ENCODE measurements at places on chromosomes 11 and 22. TPM values are rescaled to one million over a fixed set of nuclear protein-coding genes. Genes with fewer than 3 reads are reported as not detected.

- no peaks in the 10 kb centered on the region for H3K27me3 ChIP-seq
- no peak for DNase-seq
- no peaks in the 10 kb centered on the region for H3K36me3 ChIP-seq
- no peaks in the 10 kb centered on the region for H3K4me1 ChIP-seq
- no peak overlapping the region for H3K27ac ChIP-seq
- H3K4me3 ChIP-seq, result no peak overlapping the region
These were observed 1.5 kb downstream of the TMPRSS6 start for GRCh38 chr22:37107816-37108621.

The VPS37C gene
- total RNA-seq, result 35.8 TPM

GRCh38 chr11:126352163-126352562, 3.3 kb upstream of the ST3GAL4 start:
- H3K36me3 ChIP-seq, result no peaks in the 10 kb centered on the region
- no peak overlapping the region for H3K27ac ChIP-seq
- peaks cover 39% of the 10 kb centered on the region for H3K4me1 ChIP-seq
- no peaks in the 10 kb centered on the region for H3K27me3 ChIP-seq
- no peak for DNase-seq
- H3K4me3 ChIP-seq, result no peak overlapping the region

DNA sequence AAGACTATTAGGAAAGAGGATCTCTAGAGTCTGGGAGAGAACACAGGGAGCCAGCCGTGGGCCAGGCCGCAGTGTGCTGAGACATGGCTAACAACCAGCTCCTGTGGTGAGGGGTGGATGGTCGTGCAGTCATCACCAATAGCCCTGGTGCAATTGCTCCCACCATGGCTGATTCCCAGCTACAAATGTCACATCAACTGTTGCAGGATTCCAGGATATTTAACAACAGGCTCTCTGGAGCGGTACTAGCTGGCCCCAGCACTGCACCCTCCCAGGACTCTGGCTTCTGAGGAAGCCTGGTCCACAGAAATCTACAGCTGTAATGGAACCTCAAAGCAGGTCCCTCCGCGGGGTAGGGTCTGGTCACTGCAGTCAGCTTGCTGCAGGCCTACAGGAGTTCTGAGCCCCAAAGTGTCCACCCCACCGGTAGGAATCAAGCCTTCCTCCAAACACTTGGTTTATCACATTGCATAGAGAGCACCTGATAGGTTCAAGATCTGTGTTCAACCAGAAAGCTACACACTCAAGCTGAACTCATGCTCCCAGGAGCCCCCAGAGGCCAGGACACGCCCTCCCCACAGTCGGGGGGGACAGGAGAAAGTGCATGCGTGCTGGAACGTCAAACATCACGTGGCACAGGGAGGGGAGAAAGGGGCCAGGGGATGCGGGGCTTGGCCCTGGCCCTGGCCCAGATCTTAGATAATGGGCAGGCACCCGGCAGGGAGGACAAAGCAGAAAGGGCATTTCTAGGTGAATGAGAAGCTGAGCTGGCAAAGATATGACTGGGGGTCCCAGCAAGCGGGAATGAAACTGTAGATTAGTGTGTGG, 609.0 kb downstream of the TBC1D22A start:
- no peak overlapping the region for H3K4me3 ChIP-seq
- H3K27ac ChIP-seq, result no peak overlapping the region
- no peaks in the 10 kb centered on the region for H3K27me3 ChIP-seq
- no peaks in the 10 kb centered on the region for H3K36me3 ChIP-seq

GRCh38 chr11:134466156-134466555, 54.1 kb upstream of the B3GAT1 start:
- peaks cover 12% of the 10 kb centered on the region for H3K27me3 ChIP-seq
- peak; percentile 17 for DNase-seq
- no peak overlapping the region for H3K4me3 ChIP-seq
- H3K4me1 ChIP-seq, result no peaks in the 10 kb centered on the region

The OR5A1 gene
- total RNA-seq, result not detected

DNA sequence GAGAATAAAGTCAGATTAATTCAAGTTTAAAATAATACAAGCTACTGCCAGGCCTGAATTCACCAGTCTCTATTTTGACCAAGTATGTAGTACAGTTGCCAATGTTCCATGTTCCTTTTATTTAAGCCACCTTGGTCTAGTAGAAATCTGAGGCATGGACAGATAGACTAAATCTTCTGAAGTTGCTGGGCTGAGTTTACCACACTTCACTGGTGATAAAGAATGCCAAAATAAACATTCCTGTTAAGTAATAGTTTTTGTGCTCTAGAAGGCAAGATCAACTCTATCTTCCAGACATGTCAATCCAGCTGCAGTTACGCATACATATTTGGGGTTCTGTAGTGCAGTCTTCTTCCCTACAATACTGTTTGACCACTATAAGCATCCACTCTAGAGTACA, 83.9 kb upstream of the C11orf87 start:
- H3K27ac ChIP-seq, result no peak overlapping the region
- H3K36me3 ChIP-seq, result no peaks in the 10 kb centered on the region
- no peaks in the 10 kb centered on the region for H3K4me1 ChIP-seq
- no peaks in the 10 kb centered on the region for H3K27me3 ChIP-seq
- no peak overlapping the region for H3K4me3 ChIP-seq

DNA sequence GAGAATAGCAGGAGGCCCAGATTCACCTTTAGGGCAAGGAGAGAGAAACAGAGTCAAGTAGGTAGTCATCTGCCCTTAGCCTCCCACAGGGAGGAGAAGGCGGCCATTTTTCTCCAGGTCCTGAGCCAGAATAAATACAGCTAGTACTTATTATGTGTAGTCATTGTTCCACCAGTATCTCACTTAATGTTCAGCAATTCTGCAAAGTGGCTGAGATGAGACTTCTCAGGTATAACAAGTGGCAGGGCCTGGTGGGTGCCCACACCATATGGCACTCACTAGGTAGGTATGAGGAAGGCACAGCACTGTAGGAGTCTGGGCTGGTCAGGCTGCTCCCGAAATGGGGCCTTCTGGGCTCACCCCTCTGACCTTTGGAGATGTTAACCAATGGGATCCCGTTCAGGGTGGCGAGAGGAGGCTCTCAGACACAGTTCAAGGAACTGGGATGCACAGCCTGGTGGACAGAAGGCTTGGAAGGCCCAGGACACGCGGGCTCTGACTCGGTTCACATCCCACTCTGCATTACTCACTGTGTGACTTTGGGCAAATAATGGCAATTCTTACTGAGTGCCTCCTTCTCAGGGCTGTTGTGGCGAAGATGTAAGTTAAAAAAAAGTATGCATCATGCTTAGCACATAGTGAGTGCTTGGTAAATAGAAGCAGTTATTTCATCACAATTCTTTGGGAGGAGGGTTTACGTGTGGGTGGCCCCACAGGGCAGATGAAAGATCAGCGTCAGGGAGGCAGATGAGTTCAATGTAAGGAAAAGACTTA, 25.1 kb downstream of the RTN4RL2 start:
- H3K27me3 ChIP-seq, result peaks cover 24% of the 10 kb centered on the region
- H3K36me3 ChIP-seq, result peaks cover 23% of the 10 kb centered on the region
- peaks cover 8% of the 10 kb centered on the region for H3K4me1 ChIP-seq
- no peak overlapping the region for H3K4me3 ChIP-seq
- H3K27ac ChIP-seq, result no peak overlapping the region
- no peak for DNase-seq

DNA sequence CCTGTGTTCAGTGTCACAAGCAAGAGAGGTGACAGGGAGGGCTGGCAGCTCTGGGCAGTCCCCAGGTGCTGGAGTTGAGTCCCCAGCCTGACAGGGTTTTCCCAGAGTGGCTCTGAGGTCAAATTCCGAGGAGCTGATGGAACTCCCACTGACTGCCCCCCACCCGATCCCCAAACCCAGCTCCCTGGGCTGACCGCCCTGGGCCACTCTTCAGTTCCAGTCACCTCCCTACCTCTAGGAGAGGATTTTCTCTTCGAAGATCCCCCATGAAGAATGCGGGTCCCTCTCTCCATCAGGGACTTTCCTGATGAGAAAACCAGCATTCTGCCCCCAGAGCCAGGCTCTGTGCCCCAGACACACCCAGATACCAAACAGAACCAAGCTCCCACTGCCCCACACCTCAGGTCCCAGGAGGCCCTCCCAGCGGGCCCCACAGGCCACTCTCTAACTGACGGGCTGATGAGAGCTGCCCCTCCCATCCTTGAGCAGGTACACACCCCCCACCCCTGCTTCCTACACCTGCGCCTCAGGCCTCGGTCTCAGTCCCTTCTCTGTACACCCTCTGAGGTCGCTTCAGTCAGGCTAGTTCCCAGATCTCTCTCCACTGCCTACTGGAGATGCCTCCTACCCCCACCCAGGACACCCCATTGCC, 12.1 kb upstream of the RAC2 start:
- no peak for DNase-seq
- H3K4me3 ChIP-seq, result no peak overlapping the region
- no peaks in the 10 kb centered on the region for H3K36me3 ChIP-seq
- H3K27ac ChIP-seq, result no peak overlapping the region
- H3K27me3 ChIP-seq, result peaks cover 40% of the 10 kb centered on the region
- H3K4me1 ChIP-seq, result peaks cover 5% of the 10 kb centered on the region

The OR5P2 gene
- total RNA-seq, result 0.83 TPM
